ENCODE measurements at places on chromosomes 6 and 20. TPM values are rescaled to one million over a fixed set of nuclear protein-coding genes. Genes with fewer than 3 reads are reported as not detected.

GRCh38 chr20:25316506-25317190 lies 68.8 kb downstream of the PYGB start:
- no peak for DNase-seq

DNA sequence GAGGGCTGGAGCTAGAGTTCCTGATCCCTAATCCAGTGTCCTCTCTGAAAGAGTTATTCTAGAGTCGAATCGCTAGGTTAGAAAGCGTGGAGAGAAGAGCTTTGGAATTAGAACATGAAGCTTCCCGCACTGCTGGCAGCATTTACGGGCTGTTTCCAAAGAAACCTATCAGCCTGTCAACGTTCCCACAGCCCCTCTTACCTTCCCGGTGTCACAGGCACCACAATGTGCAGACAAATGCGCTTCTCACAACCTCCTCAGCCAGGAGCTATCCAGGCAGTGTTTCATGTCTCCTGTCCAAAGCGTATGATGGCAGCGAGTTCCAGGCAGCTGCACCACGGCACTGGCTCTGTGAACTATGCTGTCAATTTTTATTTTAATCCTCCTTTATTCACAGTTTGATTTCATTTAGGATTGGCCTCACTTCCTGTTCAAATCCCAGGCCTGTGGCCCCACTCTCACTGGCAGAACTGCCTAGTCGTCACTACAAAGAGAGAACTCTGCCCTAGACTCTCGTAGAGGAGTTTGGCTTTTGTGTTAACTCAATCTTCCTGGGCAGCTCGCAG lies 322.8 kb upstream of the SOX4 start:
- DNase-seq, result no peak

GRCh38 chr20:51303731-51304670 lies 238.5 kb downstream of the NFATC2 start:
- no peak for DNase-seq

DNA sequence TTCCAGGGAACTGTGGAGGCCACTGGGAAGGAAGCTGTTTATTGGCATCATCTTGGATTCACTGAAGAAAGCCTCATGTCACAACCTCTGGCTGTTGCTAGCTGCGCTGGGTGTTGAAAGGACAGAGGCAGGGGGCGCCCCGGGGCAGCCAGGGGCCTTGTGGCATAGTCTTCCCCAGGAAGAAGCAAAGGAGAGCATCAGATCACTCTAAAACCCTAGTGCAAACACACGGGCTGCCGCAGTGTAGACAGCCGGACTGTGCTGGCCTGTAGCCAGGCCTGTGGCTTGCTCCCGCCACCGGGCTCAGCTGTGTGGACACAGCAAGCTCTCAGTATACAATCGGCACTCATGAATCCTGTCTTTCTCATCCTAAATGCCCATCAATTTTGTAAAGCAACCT lies 23.8 kb upstream of the SMOC2 start:
- no peak for DNase-seq

- peak; percentile 45 for DNase-seq
Observed at GRCh38 chr20:14178952-14179351, 158.5 kb downstream of the FLRT3 start.

ANGPT4 gene
- not detected for total RNA-seq

GATA5 gene
- 0.46 TPM for total RNA-seq

RIMS4 gene
- 0.04 TPM for total RNA-seq

SPEF1 gene
- total RNA-seq, result 2.0 TPM

Measured in PC-3 (cell line).